ENCODE measurements at places on chromosomes 5 and 9.

GRCh38 chr5:132498686-132499271 is 8.2 kb upstream of the IRF1 start:
- DNase-seq: no peak

- no peak for DNase-seq
Measured at GRCh38 chr5:111144352-111144930, 52.3 kb downstream of the WDR36 start.

GRCh38 chr5:151427258-151427657 is 20.1 kb upstream of the SLC36A1 start:
- no peak for DNase-seq

GRCh38 chr5:176790941-176791340 is 19.4 kb upstream of the UNC5A start:
- DNase-seq: no peak

GRCh38 chr9:81634915-81635516 is 54.3 kb downstream of the TLE1 start:
- no peak for DNase-seq

- no peak for DNase-seq
Measured at GRCh38 chr9:3479514-3480352, 46.1 kb downstream of the RFX3 start.

All from bone marrow (tissue), 2 donors.